ENCODE measurements at places on chromosomes 1 and 21. TPM values are rescaled to one million over a fixed set of nuclear protein-coding genes. Genes with fewer than 3 reads are reported as not detected.

Gene FHAD1
- total RNA-seq = 0.27 TPM

Gene FMO2
- total RNA-seq = not detected

Gene SYPL2
- under 0.01 TPM for total RNA-seq

Gene SLAMF7
- total RNA-seq = not detected

Gene DDR2
- total RNA-seq = 65.0 TPM

Gene ADGRL4
- 335 TPM for total RNA-seq

Gene ETV3L
- not detected for total RNA-seq

Gene HSD3B2
- total RNA-seq = not detected

Gene KRTAP12-2
- not detected for total RNA-seq

Gene SELP
- total RNA-seq = 2.8 TPM

Gene BSND
- not detected for total RNA-seq

Gene SNX7
- total RNA-seq = 77.2 TPM

Gene SLC26A9
- total RNA-seq = not detected

Gene NPPB
- total RNA-seq = not detected

Gene CLCA2
- total RNA-seq = 0.13 TPM

Gene ZFP69B
- 4.5 TPM for total RNA-seq

Gene OR2L13
- total RNA-seq = not detected

Gene ANP32E
- total RNA-seq = 55.9 TPM

Gene SPATA21
- under 0.01 TPM for total RNA-seq

Gene KCNE2
- not detected for total RNA-seq

Gene FAM177B
- total RNA-seq = not detected

Gene COL8A2
- total RNA-seq = 3.6 TPM

Gene APOBEC4
- total RNA-seq = not detected

All from thoracic aorta endothelial cell (primary cell).